ENCODE measurements at places on chromosomes 5 and 9.

DNA sequence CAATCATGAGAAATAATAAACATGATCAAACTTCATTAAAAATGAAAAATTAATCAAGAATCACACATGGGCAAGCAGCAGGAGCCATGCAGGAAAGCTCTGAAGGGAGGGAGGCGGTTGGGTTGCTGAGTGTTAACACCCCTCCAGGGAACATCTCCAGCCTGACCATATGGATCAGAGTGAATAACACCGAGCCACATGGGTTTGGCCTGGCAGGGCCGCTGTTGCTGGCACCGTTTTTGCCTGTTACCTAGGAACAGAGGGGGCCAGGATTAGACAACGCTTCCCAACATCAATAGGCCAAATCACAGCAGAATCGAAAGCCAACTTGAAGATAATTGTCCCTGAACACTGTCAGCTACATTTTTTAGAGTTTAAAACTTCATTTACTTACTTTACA is 160.2 kb downstream of the DENND1A start:
- no peak for DNase-seq

DNA sequence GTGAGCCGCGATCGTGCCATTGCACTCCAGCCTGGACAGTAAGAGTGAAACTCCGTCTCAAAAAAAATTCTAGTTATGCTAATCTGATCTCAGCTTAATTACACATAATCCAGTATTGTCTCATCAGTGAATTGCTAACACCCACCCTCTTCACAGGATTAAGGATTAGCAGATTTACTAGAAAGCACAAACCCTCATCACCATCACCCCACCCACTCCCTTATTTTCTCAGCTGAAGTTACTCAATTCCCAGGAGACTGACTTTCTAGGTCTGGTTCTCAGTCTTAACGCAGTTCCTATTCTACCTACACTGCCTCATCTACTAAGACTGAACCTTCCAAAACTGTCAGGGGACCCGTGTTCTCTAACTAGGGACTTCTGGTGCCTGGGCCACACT is 9.0 kb downstream of the TOR1B start:
- DNase-seq = no peak

- no peak for DNase-seq
Measured at GRCh38 chr5:107594253-107595045, 76.3 kb downstream of the EFNA5 start.

- DNase-seq = no peak
Measured at GRCh38 chr9:98521141-98521540, 187.6 kb downstream of the GABBR2 start.

DNA sequence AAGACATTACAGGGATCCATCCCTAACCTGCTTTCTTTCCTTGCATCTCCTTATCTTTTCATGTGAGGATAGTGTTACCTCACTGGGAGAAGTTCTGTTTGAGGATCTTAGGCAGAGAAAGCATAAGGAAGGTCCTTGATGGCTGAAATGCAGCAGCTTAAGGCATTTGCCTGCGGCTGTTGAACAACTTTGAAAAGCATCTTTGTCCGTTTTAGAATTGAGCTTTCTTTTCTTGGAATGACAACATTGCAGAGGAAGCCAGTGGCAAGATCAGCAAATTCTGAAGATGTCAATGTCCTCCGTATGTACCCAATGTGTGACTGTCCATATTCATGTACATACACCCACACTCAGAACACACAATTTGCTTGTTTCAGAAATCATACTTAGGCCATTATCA is 436.2 kb downstream of the GABRG2 start:
- DNase-seq = no peak

All from stimulated activated CD8-positive, alpha-beta memory T cell treated with anti-CD3 and anti-CD28 coated beads, Interleukin-15, amount 100 ng/mL, for 1 hour (primary cell).